ENCODE measurements at places on chromosomes 6 and 20.

- DNase-seq = no peak
Observed at GRCh38 chr6:46144270-46144669, 14.5 kb downstream of the ENPP4 start.

DNA sequence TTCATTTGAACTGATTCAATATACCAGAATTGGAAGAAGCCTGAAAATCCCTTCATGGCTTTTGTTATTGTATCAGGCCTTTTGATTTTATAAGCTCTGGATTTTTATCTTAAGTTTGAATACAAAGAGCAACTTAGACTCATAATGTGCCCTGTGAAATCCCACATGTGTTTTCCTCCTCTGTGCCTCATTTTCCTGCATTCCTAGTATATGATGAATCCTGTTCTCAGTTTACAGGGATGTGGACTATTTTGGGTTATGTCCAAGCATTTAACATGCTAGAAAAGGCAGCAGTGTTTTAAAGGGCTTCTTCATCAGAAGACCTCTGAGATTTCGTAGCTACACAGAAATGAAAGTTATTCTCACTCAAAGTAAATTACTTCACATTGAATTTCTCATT is 455.0 kb downstream of the RFPL4B start:
- peak; percentile 87 for DNase-seq

- DNase-seq = no peak
Observed at GRCh38 chr6:109793021-109793420, 101.9 kb downstream of the FIG4 start.

GRCh38 chr20:33415948-33416347 is 14.6 kb upstream of the CDK5RAP1 start:
- peak; percentile 51 for DNase-seq

GRCh38 chr6:53982366-53983050 is 128.7 kb upstream of the MLIP start:
- DNase-seq = no peak

- no peak for DNase-seq
Observed at GRCh38 chr20:40161391-40161790, 527.6 kb downstream of the MAFB start.

GRCh38 chr6:156587751-156588301 is 189.4 kb upstream of the ARID1B start:
- no peak for DNase-seq

DNA sequence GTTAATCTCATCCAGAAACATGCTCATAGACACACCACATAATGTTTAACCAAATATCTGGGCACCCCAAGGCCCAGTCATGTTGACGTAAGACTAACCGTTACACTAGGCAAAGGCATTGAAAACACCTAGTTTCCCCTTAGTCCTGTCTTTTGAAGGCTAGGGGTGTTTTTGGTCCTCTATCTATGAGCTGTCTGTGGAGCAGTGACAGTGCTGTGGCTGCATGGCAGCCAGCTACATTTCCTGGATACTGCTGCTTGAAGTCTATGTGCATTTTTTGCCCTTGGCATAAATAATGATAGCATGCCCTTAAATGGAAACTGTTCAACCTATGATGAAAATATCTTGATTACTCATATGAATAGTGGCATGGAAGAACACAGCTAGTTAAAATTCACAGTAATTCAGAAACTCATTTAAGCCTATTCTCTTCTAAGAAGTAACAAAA is 18.6 kb downstream of the FARS2 start:
- no peak for DNase-seq

DNA sequence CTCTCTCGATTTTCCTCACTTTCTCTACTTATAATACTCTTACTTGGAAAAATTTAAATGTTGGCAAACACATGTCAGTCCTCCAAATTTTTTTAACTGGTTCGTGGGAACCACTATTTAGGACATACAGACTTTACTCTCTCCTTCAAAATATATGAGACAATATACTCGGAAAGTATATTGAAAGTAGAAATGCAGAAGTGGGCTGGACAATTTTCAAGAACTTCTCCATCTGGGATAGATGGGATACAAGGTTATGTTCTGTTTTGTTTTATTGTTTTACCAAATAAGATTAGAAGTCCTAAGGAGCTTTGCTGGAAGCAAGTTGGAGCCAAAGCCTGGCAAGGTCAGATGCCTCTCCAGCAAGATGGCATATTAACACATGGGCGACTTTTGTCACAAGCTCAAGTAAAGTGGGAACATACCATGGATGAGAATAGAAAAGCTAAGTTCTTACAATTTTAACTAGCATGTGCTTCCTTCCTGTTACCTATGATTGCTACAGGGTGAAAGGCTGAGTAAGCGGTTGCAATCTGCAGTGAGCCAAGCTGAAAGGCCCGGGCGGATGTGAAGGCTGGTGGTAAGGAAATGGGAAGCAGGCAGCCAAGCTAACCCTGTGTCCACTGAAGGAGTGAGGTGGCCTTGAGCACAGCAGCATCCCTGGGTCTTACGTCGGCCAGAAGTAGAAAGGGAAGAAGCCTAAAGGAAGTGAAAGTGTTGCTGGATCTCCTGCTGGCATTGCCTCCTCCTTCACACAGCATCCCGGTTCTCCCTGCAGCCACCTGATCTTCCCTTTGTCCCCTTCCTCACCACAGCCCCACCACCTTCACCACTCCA is 7.1 kb downstream of the MAP3K5 start:
- no peak for DNase-seq

DNA sequence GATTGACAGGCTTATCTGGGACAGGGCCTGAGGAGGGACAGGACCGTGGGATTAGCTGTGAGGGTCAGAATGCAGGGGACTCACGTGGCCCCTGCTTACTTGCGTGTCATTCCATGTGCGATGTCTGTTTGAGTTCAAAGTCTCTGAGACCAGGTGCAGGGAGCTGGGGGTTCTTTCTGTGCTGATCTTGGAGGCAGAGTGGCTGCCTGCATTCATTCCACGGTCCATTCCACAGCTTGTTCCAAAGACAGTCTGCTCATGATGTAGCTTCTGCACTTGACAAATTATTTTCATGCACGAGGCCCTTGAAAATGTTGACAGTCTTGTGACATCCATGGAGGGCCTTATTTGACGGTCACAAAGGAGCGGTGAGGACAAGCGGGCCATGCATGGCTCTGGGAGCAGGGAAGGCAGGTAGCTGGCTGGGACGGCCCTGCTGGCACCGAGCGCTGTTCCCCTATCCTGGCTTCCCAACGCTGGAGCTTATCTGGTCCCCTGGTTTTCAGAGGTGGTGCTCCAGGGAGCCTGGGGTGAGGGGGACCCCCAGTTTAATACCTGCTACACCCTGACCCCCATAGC is 156.3 kb upstream of the RNF24 start:
- DNase-seq = no peak

GRCh38 chr6:99412065-99412464 is 13.0 kb downstream of the PNISR start:
- DNase-seq = no peak

GRCh38 chr6:40860443-40860842 is 178.6 kb downstream of the UNC5CL start:
- DNase-seq = no peak

DNA sequence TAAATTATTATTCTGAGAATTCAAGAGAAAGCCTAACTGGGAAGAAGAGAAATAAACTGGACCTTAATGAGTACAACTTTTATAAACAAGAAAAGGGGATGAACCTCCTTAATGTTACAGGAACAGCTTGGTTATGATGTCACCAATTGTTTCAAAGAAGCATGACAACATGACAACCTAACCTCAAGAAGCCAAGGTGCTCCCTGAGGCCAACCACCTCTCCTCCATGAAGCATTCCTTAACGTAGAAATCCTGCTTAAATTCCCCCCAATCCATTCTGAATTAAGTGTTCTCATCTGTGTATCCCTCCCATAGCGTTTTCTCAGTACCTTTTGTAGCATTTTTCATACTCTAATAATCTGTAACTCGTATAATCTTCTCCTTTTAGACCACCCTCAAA is 1.7 kb downstream of the HBS1L start:
- DNase-seq = no peak

DNA sequence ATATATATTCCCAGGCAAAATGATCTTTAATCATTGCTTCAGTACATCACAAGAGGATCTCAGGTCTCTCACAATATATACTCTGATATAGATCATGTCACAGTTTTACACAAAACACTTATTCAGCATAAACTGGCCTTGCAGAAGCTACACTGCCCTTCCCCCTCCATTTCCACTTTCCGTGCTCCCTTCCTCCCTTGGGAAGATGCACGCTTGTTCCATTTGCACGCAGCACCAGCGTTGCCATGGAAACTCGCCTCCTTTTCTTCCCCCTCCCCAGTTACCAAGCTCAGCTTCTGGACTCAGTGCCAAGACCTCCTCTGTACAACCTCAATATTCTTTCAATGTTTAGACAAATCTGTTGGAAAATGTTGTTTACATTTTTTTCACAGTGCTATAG is 154.6 kb downstream of the RFPL4B start:
- DNase-seq = peak; percentile 52

- peak; percentile 52 for DNase-seq
Observed at GRCh38 chr6:25788305-25788922, 33.9 kb downstream of the SLC17A4 start.

GRCh38 chr6:87875781-87876180 is 171.9 kb upstream of the SPACA1 start:
- DNase-seq = no peak

DNA sequence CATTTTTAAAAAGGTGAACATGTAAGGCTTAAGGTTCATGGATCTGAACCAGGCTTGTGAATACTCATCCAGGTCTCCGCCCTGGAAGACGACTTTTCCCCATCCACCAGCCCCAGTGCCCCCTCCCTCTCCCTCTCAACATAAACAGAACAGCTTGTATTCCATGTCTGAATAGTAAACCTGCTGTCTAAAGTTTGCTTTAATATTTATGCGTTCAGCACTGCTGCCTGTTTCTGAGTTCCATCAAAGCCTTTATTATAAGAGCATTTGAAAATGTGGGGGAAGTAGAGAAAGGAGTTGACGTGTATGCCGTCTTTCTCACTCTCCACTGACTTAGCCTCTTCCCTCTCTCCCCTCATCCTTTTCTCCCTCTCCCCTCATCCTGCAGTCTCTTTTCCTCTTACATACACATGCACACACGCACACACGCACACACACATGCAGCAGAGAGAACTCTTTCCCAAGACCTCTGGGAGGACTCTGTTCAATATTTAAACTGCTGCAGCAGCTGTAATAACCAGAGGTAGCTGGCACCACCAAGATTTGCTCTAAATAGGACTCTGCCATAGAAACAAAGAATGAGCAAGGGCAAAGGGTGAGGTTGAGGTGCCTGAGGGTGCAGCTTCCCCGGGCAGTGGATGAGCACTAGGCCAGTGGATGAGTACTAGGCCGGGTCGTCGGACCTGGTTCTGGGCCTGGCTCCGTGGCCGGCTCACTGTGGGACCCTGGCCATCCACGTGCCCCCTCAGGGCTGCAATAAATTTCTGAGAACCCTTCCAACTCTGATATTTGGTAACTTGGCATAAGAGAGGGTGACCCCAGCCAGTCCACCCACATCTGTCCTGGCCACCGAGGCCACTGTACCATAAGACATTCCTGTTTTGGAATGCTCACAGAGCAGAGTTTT is 35.4 kb upstream of the VSTM2L start:
- no peak for DNase-seq

DNA sequence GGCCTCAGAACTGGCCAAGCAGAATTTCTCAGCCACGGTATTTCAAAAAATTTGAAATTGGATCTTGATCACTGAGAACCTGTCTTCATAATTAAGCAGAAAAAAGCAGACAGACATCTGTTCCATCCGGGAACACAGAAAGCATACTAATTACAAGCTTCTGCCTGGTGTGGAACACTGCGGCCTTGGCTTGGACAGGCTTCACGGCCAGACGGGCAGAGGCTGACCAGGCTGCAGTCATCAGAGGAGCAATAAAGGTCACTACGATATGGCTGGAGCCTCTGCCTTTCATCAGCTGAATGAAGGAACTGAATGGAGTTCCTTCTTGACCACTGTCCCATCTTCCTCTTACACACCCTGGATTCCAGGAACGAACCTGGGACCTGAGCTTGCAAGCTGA is 3.9 kb upstream of the NRSN1 start:
- DNase-seq = no peak

DNA sequence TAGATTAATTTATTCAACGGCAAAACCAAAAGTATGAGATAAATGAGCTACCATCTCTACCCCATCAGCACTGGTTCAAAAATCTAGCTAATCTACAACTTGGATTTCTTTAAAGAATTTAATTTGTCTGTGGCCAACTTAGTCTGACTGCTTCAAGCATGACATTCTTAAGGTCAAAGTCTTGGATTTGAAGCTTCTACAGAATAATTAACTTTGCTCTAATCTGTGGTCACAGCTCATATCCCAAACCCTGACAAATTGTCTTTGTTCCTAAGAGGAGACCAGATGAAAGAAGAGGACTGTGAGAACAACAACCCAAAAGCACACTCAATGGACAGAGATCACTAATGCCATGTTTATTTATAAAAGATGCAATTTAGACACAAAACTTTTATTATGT is 166.9 kb upstream of the EPHA7 start:
- no peak for DNase-seq

DNA sequence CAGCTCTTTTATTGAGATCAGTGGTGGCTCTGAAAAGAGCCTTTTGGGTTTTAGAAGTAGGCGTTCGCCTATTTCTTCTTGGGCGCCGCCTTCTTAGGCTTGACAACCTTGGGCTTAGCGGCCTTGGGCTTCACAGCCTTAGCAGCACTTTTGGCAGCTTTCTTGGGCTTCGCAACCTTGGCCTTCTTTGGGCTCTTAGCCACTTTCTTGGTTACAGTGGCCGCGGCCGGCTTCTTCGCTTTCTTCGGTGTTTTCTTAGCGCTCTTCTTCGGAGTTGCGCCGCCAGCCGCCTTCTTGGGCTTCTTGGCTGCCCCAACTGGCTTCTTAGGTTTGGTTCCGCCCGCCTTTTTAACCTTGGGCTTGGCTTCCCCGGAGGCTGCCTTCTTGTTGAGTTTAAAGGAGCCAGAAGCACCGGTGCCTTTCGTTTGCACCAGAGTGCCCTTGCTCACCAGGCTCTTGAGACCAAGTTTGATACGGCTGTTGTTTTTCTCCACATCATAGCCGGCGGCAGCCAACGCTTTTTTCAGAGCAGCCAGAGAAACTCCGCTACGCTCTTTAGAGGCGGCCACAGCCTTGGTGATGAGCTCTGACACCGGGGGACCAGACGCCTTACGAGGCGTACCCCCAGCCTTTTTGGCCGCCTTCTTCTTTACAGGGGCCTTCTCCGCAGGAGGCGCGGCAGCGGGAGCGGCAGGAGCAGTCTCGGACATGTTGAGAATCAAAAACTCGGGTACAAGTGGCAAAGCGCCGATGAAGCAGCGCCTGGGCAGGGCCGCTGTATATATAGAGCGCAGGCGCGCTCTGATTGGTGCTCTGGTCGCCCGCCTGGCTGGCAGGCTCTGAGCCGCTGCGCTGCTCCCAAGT is 31.3 kb upstream of the HFE start:
- DNase-seq = peak; percentile 86

GRCh38 chr6:144159742-144160141 is 9.4 kb downstream of the STX11 start:
- DNase-seq = no peak

GRCh38 chr6:97842521-97842920 is 559.5 kb upstream of the MMS22L start:
- DNase-seq = no peak

DNA sequence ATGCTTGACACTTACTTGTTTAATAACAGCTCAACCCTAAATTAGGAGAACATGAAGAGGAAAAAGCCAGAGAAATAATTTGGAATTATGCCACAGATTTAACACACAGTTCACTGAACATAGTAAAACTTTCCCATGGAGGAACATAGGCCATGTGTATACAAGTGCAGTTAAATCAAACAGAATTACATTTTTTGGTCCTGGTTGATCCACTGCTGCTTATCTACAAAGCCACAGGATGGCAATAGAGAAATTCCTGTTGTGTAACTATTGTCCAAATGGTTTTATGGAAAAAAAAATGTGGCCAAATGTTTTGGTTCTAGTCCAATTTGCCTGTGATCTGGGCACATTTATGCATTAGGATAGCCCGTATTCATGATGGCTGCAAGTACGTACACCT is 136.8 kb downstream of the ALDH8A1 start:
- peak; percentile 86 for DNase-seq
